ENCODE measurements at places on chromosomes 3 and 15.

- DNase-seq: no peak
These were observed 372.6 kb downstream of the NR2F2 start for GRCh38 chr15:96703091-96703490.

DNA sequence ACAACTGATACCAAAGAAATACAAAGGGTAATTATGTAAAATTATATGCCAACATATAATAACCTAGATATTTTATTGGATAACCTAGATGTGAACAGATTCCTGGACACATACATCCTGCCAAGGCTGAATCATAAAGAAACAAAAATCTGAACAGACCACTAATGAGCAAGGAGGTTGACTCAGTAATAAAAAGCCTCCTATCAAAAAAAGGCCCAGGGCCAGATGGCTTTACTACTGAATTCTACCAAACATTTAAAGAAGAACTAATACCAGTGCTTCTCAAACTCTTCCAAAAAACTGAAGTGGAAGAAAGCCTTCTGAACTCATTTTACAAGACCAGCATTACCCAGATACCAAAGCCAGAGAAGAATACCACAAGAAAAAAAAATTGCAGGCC, 32.4 kb downstream of the THBS1 start:
- DNase-seq: no peak

- DNase-seq: no peak
These were observed 149.1 kb downstream of the NFKBIZ start for GRCh38 chr3:101998256-101998926.

GRCh38 chr3:149898771-149899170, 71.9 kb downstream of the PFN2 start:
- no peak for DNase-seq

DNA sequence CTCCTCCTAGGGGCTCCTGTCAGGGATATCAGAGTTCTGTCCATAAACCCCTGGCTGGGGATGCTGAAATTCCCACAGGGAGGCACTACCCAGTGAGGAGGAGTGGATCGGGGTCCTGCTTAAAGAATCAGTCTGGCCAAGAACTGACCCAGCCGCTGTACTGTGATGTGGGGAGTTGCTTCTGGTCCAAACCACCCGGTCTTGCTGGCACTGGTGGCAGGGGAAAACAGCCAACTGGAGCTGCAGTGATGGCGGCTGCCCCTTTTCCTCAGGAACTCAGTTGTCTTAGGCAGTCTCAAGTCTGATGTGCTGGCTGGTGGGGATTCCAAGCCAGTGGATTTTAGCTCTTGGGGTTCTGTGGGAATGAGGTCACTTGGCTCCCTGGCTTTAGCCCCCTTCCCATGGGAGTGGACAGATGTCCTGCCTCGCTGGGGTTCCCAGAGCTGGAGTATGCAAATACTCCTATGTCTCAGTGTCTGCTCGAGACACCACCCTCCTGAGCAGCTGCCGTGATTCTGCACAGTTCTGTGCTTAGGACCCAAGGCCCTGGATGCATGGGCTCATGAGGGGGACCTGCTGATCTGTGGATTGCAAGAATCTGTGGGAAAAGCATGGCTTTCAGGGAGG, 97.1 kb downstream of the SLC25A26 start:
- no peak for DNase-seq

GRCh38 chr3:149585401-149585726, 72.5 kb downstream of the WWTR1 start:
- no peak for DNase-seq

DNA sequence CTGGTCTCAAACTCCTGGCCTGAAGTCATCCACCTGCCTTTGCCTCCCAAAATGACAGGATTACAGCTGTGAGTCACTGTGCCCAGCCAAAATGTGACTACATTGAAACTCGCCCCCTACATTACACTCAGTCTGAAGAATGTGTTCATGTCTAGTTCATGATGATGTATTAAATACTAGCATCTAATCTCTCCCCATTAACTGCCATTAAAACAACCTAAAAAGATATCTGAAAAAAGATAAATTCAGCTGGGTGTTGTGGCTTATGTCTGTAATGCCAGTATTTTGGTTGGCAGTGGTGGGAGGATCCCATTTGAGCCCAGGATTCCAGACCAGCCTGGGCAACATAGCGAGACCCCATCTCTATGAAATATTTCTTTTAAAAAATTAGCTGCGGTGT, 159.4 kb downstream of the PCCB start:
- no peak for DNase-seq

DNA sequence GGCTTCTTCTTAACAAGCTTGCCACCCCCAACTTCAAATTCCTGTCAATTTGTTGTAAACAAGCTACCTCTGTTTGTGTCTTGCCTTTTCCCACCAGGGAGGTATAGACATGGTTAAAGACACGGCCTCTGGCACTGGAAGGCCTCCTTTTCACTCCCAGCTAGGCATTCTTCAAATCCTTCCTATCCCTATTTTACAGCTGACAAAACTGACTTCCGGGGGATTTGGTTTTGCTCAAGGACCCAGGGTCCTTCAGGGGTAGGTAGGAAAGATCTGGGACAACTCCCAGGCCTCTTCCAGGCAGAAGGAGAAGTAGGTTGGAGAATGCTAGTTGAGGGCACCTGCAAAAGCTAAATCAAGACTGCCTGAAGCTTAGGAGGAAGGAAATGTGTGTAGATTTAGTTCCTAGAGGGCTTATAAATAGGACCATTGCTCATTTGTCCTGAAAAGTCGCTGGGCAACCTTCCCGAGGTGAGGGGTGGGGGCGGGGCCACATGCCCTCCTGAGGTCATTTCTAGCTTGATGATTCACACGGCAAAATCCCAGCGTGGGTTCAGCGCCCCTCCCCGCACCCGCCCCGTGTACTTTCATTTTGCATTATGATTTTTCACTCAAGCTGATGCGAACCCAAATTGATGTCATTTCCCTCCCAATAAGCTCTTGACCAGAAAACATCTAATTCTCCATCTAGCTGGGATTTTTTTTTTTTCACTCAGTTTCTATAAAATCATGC, 365.5 kb downstream of the SHQ1 start:
- DNase-seq: no peak

DNA sequence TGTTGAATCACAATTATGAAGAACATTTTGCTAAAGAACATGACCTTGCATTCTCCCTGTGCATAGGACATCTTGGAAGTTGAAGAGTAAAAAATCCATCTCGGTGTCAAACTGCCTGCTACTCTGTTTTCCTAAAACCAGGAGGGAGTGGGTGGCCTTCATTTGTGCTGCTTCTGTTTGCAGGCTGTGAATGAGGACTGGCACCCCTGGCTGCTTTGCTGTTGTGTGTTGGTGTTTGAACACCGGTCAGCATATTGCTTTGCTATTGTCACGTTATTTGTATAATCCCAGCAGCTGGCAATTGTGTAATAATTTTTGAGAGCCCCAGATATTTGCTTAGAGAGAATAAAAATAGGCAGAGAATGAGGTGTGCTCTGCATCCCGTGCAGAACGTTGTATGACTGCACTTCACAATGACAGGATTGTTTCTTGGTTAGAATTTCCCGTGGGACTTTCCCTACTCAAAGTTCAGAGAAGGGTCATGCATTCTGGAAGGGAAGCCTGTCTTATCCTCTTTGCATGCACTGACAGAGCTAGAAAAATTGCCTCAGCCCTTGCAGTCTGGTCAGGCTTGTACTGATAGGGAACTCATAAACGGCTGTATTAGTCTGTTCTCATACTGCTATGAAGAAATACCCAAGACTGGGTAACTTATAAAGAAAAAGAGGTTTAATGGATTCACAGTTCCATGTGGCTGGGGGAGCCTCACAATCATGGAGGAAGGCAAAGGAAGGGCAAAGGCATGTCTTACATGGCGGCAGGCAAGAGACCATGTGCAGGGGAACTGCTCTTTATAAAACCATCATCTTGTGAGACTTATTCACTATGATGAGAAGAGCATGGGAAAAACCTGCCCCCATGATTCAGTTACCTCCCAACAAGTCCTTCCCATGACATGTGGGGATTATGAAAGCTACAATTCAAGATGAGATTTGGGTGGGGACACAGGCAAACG, 16.3 kb downstream of the SV2B start:
- DNase-seq: no peak

DNA sequence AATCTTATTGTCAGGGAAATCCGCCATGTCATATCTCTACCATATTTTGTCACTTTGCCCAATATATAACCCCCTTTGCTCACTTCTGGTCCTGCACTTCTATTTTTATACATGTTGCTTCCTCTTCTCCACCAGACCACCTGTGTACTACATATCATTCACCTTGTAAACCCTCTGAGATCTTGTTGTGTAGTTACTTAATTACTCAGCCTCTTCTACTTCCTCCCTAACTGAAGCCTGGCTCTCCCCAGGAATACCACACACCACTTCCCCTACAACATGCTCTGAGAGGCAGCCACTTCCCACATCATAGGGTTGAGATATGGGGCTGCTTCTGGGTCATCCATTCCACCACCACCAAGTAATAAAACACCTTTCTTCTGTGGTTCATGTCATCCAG, 10.0 kb downstream of the HEXA start:
- no peak for DNase-seq

GRCh38 chr3:62365391-62366125, 7.8 kb downstream of the FEZF2 start:
- no peak for DNase-seq

- no peak for DNase-seq
These were observed 197.7 kb upstream of the CTNNB1 start for GRCh38 chr3:41001556-41001955.

DNA sequence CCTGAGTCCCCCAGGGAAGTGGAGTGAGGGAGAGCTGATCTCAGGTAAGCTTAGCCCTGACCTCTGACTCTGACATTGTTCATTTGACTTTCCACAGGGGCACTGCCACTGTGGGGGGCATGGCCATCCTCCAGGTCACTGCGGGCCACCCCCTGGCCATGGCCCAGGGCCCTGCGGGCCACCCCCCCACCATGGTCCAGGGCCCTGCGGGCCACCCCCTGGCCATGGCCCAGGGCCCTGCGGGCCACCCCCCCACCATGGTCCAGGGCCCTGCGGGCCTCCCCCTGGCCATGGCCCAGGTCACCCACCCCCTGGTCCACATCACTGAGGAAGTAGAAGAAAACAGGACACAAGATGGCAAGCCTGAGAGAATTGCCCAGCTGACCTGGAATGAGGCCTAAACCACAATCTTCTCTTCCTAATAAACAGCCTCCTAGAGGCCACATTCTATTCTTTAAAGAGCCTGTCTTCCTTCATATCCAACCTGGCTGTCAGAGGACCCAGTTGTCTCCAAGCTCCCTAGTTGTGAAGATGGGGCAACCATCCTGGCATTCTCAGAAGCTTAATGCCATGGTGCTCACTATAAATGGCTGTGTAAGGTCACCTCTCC, 1.9 kb upstream of the DISP2 start:
- no peak for DNase-seq

GRCh38 chr3:194900854-194901522, 215.3 kb downstream of the FAM43A start:
- no peak for DNase-seq

DNA sequence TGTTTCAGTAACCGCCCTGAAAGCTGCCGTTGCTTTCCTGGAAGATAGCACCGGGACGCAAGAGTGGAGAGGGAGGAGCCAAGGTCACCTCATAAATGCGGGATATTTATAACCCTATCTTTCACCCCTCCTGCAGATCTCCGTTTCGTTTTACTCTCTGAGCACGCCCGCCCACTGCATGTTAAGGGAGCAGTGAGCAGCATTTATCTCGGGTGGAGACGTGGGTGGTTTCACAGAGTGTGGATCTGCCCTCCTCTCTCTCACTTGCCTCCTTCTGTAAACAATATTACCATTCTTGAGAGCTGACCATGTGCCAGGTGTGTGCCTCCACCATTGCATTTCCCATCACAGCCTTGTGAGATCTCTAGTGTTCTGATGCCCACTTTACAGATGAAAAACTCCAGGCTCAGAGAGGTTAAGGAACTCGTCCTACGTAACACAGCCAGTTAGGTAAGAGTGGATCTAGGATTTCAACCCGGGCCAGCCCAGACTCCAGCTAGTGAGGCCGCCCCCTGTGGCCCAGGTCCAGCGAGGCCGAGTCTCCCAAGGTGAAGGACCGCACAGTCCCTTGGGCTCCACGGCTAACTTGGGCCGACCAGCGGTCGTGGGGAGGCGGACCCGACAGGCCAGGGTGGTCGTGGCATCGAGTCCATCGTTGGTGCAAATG, 16.9 kb upstream of the SEMA4B start:
- DNase-seq: no peak

DNA sequence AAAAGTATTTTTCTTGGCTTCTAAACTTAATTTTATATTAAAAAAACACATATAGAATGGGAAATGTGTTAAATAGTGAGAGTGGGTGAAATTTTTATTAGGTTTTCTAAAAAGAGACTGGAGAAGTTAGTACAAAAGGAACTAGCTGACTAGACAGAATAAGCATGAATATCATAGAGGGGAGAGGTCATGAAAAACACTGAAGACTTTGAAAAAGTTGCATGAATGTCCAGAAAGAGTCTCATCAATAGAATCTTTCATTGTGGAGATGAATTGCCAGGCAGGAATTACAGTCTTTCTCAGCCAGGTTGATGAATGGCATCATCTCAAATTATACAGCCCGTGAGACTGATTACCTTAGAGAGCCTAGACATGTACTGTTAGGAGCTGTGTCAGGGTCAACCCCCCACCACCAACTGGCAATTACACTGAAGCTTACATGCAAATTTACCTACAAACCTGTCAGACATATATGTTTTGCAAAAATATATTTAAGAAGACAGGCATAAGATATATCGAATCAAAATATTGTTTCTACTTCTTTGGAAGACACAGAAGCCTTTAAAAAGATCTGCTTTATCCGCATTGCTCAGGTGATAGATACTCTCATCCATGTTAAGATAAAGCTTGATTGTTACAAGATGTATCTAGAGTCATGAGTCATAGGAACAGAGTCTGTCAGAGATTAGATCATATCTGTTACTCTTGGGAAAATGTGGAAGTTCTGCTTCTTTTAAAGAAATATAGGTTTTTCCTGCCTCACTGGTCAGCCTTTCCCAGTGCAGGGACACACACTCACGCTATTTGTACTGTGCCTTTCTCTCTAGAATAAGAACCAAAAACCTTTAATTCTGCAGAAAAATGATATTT, 34.8 kb upstream of the PFN2 start:
- no peak for DNase-seq

GRCh38 chr3:193997228-193998122, 138.5 kb upstream of the HES1 start:
- no peak for DNase-seq

DNA sequence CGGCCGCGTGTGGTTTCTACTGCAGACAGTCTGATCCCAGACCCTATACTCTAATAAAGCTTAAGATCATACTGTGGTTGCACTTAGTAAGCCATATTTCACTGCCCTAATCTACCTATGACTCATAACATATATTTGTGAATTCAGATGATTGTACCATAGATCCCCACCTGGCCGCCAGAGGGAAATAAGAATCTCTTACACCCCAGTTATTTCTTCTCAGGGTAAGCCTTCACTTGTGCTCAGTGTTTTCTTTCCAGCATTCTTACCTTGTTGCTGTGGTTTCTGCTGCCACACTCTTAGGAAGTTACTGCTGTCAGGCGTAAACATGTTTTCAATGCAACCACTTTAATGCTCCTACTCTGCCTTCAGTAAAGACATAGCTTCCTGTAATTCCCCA, 105.9 kb downstream of the B3GALNT1 start:
- DNase-seq: no peak

GRCh38 chr15:55221090-55222011, 24.6 kb upstream of the RSL24D1 start:
- DNase-seq: no peak
